Fibroblast of skin of left quadriceps (primary cell): ENCODE measurements at places on chromosomes 6 and 20.

DNA sequence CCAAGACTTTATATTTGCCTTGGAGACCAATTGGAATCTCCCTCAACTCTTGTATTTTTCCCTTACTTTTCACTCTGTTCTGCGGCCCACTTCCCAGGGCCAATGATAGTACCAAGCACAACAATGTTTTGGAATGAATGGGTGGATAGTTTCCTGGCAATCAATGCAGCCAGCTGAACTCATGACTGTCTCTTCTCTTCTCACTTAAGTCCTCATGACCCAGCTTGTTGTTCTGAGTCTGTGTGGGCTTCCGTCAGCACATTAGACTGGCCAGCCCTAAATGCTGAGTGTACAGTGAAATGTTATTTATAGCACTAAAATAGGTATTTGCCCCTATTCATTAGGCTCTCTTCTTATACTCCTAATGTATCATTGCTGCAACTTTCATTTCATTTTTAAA lies 5.6 kb upstream of the MBOAT1 start:
- DNase-seq, result no peak

GRCh38 chr20:53889411-53890148 lies 180.8 kb downstream of the BCAS1 start:
- no peak for DNase-seq

DNA sequence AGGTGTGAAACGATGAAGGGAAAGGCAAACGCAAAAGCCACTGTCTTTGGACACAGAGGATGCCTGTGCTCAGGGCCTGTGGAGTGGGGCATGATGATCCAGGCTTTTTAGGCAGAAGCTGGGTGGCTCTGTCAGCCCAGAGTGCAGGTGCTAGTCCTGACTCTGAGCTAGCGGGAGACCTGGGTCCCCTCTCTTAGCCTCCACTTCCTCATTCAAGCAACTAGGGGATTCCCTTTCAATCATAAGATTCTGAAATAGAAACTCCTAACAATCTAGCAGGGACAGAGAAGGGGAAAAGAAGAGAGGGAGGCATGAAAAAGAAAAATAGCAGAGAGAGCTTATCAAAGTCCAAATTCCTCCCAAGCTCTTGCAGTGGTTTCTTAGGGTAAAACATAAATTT lies 7.6 kb upstream of the HIVEP2 start:
- no peak for DNase-seq

DNA sequence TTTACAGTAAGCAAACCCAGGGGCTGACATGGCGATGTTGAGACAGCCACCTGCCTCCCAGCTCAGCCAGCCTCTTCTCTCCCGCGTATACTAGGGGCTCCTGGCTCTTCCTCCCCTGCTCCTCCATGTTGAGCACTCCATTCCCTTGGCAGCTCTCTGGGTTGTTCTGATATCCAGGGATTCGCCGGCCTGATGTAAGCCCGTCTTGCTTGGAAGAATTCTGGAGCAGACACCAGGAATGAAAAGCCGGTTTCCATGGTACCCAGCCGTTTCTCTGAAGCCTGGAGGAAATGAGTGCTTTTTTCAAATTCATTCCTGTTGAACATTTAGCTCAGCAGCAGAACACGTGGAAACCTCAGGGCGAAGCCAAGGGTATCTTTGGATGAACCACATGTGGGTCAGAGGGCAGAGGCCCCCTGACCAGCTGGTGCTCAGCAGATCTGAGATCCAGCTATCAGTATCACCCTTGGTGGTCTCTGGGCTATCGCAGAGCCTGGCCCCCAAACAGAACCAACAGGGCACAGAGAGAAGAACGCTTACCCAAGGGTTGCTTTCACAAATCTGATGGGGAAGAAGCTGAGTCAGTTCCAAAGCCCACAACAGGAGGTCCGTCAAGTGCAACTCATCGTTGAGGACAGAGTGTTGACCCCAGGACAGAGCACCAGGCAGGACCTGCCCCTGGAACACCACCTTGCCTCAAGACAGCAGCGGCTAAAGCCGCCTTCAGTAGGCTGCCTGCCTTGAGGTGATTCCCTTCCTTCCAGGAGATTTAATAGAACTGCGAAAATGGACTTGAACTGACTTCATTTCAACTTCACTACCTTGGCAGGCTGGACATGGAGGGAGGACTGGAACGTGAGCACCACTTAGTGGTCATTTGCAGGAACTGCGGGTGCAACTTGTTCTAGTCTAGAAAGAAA lies 96.1 kb upstream of the RIN2 start:
- DNase-seq, result peak; percentile 44

DNA sequence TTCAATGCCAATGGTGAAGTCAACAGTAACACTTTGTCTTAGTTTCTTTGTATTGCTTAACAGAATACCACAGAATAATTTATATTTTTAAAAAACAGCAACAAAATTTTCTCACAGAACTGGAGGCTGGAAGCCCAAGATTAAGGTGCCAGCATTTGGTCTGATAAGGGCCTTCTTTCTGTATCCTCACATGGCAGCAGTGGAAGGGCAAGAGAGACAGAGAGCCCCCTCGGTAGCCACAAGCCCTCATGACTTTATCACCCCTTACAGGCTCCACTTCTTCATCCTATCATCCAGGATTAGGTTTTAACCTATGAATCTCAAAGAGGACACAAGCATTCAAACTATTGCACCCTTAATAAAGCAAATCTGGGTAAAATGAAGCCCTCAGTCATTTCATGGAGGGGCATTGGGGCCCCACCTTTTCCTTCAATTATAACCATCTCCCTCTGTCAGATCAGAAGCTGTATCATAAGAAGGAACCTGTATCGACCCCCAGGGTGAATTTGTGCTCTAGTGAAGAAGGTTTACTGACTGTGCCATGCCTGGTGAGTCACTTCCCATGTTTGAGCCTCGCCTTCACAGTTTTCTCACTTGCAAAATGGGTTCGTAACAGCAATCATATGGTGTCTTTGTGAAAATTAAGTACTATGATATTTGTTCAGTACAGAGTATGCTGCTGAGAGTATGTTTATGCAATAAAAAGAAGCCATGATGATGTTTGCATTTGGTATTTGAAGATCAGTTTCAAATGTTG lies 178.2 kb downstream of the LRFN2 start:
- DNase-seq, result no peak

GRCh38 chr20:57991211-57991881 lies 237.1 kb downstream of the ANKRD60 start:
- peak; percentile 74 for DNase-seq

DNA sequence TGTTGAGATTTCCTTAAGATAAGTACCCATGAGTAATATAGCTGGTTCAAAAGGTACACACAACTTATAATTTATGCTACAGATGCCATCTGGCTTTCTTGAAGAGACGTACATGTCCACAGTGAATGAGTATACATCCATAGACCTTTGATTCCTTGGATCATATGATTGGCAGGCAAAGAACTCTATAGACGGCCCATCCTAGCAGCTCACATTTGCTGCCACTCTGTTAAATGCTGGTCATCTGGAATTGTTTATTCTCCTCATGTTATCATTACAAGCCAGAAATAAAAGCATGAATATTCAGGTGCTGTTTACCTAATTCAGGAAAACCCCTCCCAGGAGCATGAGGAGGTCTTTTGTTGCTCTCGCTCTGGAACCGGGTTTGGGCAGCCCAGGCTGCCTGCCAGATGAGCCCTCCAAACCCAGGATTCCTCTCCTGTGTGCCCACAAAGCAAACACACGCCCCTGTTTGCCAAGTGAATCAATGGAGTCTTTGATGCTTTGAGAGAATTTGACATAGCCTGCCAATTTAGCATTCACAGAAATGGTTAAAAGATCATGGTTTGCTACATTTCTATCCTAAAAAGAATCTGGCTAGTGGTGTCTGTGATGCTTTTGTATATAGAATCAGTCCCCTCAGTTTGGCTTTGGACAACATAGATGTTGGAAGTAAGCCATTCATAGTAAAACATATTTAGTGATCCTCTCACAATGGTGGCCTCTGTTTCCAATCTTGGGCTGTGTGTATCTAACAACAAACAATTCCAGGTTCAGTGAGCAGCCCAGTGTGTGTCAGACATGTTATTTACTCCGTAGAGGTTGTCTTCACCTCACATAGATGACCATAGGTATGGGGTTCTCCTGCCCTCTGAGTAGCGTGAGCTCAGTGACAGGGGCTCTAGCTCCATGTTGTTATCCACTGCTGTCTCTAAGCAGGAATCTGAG lies 17.5 kb upstream of the PLCG1 start:
- DNase-seq, result no peak

DNA sequence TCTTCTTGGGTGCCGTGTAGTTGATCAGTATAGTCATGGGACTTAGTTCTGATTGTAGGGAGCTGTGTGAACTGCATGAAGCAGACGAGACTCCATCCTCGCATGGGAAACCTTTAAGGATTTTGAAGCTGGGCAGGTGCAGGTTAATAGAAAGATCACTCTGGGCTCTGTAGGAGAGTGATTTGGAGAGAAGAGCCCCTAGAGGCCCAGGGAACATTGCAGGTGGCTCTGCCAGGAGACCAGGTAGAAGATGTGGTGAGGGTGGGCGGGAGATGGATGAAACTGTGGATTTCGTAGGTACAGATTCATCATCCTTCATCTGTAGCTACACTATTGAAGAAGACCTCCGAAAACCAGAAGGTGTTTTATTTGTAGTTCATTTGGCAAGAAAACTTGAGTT lies 53.3 kb downstream of the UTRN start:
- no peak for DNase-seq

- DNase-seq, result no peak
Observed at GRCh38 chr6:143902827-143903226, 38.6 kb downstream of the ZC2HC1B start.

DNA sequence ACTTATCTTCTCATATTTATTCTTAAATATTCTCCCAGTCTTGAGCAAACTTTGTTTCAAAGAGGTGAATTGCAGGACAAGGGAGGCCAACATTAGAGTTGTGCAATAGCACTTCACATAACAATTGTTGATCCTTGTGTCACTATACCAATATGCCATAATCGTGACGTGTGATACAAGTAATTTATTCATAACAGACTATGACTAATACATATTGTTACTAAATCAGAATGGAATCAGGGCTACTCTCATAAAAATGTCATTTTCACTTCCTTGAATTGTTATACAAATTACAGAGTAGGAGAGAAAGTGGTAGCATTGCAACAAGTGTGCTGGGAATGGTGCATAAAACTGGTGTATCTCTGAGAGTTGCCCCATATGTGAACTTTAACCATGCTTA lies 37.2 kb upstream of the PLCB1 start:
- DNase-seq, result peak; percentile 28

DNA sequence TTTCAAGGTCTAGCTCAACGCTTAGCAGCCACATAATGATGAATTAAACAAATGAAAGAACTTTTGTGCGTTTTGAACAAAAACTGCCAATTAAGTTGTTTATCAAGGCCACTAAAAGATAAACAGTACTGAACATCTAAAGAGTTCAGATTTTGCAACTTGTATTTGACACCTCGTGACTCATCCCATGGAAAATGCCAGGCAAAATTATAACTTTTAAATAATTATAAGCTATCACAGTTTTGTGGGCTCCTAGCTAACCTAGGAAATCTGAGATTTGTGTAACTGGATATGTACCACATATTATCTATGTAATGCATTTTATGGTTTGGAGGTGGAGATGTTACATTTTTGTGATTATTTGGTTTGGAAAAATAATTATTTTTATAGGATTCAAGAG lies 9.6 kb upstream of the BAG2 start:
- DNase-seq, result no peak

- no peak for DNase-seq
Observed at GRCh38 chr6:6790393-6790792, 201.9 kb downstream of the LY86 start.

GRCh38 chr6:146700078-146700686 lies 101.4 kb downstream of the ADGB start:
- DNase-seq, result peak; percentile 76

DNA sequence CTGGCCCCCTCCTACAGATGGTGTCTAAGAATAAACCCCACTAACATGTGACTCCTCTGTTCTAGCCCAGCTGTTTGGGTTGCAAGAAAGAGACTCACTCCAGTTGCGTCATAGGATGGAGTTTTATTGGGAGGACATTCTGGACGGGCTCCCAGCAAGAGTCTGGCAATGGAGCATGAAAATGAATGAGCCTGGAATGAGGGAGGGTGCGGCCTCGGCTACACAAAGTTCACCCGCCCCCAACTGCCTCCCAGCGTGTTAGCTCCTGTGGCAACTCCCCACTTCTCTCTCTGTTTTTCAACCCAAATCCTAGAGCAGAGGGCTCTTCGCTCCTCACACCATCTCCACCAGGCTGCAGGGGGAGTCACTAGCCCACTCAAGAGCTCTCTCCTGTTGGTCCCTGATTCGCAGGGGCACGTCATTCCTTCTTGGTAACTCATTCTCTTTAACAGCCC lies 5.1 kb upstream of the ADAM33 start:
- DNase-seq, result peak; percentile 86

GRCh38 chr6:142700032-142700431 lies 244.9 kb downstream of the HIVEP2 start:
- no peak for DNase-seq

DNA sequence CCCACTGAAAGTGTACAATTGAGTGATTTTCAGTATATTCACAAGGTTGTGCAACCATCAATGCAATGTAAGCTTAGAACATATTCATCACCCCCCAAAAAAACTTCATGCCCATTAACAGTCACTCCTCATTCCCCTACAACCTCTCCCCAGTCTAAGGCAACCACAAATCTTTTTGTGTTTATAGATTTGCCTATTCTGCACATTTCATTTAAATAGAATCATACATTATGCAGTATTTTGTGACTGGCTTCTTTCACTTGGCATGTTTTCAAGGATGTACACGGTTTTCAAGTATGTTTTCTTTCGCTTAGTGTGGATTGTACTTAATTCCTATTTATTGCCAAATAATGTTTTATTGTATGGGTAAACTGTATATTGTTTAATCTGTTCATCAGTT lies 329.3 kb upstream of the RNF24 start:
- DNase-seq, result peak; percentile 56

DNA sequence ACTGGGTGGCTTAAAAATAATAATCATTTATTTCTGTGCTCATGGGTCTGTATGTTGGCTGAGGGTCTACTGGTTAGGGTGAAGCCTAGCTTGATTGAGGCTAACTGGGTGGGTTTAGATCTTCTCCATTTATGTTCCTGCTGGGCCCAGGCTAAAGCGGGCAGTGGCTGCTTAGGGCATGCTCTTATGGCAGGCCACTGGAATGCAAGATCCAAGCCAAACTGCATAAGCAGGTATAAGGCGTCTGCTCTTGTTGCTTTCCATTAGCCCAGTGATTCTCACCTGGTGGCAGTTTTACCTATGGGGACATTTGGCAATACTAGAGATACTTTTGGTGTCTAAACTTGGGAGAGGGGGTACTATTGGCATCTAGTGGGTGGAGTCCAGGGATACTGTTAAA lies 44.5 kb downstream of the QKI start:
- no peak for DNase-seq
